ENCODE measurements at places on chromosomes 12 and 14.

DNA sequence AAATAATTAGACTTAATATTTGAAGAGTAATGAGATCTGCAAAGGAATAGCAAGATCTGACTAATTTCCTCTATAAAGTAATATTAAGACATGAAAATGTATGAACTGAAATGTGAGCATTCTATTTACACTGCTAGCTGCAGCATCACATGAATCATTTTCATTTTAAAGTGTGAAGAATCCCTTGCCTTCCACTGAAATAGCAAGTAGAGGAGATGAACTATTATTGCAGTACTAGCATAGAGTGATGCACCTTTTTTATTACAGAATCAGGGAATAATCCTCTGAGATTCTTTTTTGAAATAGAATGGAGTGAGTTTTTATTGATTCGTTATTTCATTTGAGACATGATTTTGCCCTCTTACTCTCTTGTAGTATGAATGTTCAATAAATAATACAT is 281.9 kb upstream of the NAV3 start:
- DNase-seq = no peak

DNA sequence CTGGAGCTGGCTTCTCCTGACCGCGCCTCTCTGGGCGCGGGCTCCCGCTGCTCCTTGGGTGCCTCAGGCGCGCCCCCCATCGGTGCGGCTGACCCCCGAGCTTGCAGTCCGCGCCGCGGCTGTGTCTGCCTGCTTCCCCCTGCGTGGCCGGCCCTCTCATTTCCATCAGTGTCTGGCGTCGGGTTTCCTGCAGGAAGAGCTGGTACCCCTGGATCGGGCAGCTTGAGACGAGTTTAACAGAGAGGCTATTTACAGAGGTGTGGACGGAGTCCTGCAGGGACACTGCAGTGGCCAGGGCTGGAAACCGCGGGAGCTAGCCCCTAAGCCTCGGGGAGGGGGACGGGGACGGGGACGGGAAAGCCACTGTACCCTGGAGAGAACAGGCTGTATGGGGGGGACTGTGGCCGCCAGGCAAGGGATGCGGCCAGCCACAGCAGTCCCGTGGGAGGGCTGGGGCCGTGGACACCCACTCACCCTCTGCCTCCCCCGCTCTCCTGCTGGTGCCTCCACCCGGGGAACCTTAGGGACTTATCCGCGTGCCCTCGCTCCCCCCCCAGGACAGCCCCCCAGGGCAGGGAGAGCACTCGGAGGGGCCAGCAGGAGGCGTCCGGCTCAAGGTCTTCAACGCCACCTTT is 3.7 kb upstream of the CACNA2D4 start:
- no peak for DNase-seq

DNA sequence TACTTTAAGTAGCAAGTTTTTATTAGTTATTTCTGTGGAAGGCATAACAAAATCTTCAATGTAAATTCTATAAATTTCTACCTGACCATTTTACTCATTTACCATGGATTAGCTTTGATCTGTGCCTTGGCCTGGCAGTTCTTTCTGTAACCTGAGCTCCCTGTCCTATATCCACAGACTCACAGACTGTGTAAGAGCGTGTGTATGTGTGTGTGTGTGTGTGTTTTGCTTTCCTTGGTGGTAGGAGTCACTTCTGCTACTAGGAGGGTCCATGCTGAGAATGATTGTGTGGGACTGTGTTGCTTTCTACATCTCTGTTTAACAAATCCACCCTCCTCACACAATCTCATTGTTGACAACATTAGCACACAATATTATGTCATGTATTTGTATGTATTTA is 221.2 kb upstream of the PELI2 start:
- no peak for DNase-seq

GRCh38 chr14:96747006-96747405 is 50.2 kb upstream of the VRK1 start:
- no peak for DNase-seq

DNA sequence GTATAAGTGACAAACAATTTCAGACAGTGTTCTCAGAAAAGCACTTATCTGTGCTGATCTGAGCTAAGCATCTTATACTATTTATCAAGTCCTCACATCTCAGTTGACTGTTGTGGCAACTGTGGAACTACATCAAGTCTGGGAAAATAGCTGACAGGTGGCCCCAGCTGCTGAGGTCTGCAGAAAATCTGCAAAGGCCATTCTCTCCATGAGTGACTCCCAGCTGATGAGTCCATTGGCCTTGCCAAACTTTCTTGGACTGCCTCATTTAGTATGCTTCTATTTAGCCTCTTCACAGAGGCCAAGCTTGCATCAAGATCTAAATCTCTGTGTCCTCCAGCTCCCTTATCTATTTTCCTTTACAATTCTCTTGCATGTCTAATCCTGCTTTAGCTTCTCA is 174.5 kb upstream of the RBM19 start:
- no peak for DNase-seq

DNA sequence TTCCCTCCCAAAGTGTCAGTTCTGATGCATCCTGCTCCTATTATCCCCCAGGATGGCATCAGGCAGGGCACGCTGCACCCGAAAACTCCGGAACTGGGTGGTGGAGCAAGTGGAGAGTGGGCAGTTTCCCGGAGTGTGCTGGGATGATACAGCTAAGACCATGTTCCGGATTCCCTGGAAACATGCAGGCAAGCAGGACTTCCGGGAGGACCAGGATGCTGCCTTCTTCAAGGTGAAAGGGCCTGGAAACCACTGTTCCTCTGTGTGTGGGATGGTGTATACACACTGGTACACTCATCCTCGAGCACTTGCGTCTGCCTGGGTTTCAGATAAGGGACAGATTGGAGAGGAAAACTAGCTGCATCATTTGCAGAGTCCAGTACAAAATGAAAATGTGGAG is 1.0 kb downstream of the IRF9 start:
- no peak for DNase-seq

DNA sequence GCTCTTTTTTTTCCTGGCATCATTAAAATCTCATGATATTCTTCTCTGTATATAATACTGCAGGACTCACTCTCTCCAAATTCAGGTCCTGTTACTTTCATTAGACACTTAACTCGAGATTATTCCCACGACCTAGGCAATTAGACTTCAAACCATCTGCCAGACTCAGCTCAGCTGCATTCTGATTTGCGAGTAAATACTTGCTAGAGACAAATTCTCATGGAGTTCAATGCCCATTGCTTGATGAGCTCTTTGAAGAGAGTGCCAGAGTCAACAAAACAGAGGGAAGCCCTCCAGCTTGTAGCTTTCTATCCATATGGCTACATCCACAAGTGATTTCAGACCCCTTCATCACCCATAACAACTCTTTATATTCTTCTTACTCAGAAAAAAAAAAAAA is 88.3 kb downstream of the GTF2A1 start:
- DNase-seq = no peak

DNA sequence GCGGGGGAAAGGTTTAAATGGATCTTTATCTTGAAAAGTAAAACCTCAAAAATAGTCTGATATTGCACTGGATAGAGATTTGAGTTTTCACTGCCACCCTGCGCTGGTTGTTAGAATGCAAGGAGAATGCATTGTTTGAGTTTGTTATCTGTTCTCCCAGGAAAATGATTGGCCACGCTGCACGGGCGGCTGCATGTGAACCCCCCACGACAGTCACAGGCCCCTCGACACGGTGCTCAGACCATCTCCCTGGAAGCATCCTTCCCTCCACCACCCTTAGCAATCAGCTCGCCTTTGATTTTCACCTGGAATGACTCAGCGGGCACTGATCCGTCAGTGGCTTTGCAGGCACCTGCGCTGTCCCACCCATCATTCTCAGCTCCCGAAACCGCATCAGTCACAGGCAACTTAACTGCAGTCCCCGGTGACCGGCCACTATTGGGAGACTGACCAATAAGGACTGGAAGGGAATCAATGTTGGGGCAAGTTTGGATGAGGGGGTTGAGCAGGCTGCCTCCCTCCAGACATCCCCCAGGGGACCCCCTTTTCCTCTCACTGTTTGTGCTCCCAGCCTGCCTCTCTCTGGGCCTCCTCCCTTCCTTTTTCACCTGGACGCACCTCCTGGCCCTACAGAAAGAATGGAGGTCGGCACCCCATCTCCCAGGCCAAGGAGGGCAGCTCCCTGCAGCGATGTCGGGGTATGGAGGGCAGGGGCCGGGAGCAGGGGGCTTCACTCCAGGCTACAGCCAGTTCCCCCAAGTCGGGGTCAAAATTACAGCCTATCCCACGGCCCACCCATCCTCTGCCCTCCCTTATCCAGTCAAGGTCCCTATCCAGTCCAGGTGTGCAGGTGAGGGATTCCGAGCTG is 28.5 kb upstream of the C14orf180 start:
- DNase-seq = no peak

DNA sequence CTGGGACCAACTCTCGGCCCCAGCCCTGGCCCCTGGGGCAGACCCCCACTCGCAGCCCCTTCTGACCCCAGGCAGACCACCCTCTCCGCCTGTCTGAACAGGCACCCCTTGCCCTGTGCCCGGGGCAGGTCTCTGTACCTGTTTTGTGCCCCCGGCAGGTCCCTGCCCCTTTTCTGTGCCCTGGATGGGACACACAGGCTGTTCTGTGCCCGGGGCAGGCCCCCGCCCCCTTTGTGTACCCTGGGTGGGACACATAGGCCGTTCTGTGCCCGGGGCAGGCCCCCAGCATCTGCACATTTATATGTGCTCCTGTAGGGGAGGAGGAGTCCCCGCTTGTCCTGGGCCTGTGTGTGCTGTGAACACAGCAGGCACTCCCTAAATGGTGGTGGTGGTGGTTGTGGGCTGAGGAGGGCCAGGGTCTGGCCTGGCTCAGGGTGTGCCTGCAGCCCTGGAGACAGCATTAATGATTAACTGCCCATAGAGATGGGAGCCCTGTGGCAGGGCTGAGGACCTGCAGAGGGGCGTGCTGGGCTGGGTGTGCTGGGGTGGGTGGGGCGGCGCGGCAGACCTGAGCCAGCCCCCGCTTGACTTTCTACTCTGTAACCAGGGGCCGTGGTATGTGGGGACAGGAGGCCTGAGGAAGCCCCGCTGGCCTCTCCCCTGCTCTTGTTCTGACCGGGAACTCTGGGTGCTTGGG is 3.7 kb downstream of the FBRSL1 start:
- no peak for DNase-seq

- peak; percentile 58 for DNase-seq
Observed at GRCh38 chr12:42744539-42745182, 155.1 kb upstream of the PRICKLE1 start.

DNA sequence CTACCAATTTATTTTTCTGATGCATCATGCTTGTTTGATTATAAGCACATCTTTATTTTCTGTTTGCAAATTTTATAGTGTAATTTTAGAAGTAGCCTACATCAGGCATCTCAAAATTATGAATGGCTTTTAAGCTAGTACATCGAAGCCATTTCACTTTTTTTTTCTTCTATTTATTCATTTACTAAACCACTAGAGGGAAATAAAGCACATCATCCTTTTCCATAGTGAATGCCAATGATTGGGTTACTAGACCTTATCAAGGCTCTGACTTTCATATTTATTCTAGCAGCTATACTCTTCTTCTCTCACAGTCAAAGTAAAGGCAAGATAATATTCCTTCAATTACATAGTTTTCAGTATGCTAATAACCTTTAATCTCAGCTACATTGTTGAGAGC is 736.4 kb upstream of the LRFN5 start:
- DNase-seq = no peak

DNA sequence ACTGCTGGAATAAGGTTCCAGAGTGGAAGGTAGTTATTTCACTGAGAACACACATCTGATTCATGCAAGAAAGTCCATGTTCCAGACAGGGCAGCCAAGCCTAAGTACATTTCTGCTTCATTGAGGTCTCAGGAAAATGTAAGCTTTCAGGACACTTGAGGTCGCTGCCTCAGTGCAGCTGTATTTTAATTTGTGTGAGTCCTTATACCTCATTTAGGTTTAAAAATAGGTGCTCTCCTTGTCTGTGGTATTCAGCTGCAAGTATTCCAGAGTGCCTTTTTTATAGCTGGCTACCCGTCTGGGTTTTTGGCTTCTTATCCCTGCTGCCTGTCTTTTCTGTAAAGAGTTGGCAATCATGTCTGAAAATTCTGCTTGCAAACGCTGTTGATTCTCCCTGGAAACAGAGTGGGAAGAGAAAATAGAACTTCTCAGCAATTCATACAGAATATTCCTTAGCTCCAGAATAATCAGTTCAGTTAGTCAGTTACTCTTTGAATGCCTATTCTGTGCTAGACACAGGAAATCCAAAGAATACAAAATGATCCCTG is 45.3 kb upstream of the PLBD1 start:
- no peak for DNase-seq

GRCh38 chr12:4438834-4439596 is 6.6 kb downstream of the FGF6 start:
- no peak for DNase-seq

- no peak for DNase-seq
Observed at GRCh38 chr12:94145191-94145983, 3.0 kb upstream of the PLXNC1 start.

- DNase-seq = no peak
Observed at GRCh38 chr12:4645023-4645422, 3.8 kb downstream of the AKAP3 start.

DNA sequence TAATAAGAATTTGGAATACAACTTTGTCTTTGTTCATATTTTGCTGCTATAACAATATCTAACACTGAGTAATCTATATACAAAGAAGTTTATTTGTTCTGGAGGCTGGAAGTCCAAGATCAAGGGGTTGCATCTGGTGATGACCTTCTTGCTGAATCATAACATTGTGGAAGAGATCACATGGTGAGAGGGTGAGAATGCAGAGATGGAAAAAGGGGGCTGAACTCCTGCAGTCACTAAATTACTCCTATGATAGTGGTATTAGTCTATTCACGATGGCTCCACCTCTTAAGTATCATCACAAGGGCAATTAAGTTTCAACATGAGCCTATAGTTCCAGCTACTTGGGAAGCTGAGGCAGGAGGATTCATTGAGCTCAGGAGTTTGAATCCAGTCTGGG is 4.5 kb upstream of the AKAP6 start:
- DNase-seq = no peak

GRCh38 chr12:113096675-113097461 is 38.7 kb downstream of the RASAL1 start:
- no peak for DNase-seq

DNA sequence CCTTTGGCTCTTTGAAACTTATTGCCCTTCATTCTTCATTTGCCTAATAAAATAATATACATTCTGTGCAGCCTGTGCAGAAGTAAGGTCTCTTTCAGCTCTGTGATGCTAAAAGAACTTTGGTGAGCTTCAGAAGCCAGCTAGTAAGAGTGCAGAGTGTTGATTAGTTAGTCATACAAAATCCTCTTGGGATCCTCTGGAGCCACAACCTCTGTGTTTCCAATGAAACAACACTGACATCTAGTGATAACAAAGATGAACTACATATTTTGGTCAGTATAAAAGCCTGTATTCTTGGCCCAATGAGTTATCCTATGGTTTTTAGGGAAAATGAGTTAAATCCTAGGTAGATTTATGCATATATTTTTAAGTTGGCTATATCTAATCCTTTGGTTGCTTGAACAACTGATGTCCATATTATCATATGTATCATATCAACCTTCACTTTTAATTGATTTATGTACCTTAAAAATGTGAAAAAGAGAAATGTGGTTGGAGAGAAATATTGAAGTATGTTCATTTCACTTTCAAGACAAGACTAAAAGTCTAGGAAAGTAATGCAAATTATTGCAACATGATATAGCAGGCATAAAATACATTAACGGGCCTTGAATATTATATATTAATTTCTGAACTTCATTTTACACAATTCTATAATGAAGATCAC is 158.4 kb downstream of the KLHL28 start:
- DNase-seq = peak; percentile 11
